ENCODE measurements at places on chromosomes 1 and 21. TPM values are rescaled to one million over a fixed set of nuclear protein-coding genes. Genes with fewer than 3 reads are reported as not detected.

- no peak for DNase-seq
Observed at GRCh38 chr1:28314547-28314941, 14.3 kb upstream of the MED18 start.

DNA sequence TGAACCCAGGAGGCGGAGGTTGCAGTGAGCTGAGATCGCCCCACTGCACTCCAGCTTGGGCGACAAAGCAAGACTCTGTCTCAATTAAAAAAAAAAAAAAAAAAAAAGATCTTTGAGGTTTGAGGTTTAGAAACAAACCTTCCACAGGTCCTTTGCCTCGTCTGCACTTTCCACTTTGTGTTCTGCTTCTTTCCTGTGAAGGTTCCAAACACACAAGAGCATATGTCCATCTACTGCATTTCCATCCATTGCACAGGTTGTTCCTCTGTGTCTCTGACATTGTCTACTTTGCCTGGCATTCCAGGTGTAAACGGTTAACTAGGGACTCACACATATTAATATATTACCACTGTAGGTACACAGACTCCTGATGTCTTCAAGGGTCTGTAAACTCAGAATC is 40.1 kb downstream of the DSTYK start:
- no peak for DNase-seq

- DNase-seq, result no peak
Observed at GRCh38 chr1:157774412-157774811, 2.5 kb downstream of the FCRL2 start.

DNA sequence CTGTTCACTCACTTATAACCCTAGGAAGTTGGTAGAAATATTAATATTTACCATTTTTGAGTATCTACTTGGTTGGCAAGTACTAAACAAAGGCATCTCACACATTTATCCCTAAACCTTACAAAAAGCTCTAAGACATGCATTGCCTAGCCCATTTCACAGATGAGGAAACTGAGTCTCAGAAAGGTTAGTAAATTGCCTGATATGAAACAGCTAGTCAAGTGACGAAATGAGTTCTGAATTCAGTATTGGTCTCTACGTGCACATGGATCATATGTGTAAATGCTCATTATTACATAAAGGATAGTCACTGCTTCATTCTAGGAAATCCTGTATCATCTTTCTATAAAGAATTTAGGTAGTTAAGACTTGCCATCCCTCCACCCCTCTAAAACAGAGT is 105.1 kb downstream of the BARHL2 start:
- no peak for DNase-seq

DNA sequence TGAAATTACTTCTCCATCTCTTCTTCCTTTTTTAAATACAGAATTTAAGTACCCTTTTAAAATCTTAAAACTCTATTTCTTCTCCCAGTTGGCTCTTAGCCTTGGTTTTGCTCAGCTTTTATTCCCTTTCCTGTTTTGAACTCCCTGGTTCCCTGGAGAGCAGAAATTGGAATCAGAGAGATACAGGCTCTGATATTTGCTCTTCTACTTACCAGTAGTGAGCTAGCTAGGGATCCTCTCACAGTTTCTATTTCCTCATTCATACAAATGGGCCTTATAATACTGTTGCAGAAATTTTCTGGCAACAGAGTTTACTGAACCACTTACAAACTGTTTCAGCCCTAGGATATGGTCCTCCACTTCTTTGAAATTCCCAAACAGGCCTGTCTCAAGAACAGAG is 606.3 kb downstream of the NUF2 start:
- DNase-seq, result no peak

DNA sequence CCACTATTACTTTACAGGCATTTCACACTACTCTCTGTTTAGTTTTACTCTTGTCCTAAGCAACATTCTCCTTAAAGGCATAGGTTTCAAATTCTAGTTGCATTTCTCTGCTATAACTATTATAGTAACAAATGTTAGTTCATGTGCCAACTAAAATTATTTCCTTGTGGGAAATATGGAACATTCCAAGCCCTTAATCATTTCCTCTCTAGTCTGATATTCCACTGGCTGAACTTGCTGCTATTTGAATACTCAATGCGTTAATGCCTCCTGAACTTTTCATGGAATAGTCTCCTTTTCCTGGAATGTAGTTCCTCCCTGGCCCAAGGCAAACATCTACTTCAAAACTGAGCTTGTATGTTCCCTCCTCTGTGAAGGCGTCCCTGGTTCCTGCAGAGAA is 19.3 kb upstream of the TBX19 start:
- DNase-seq, result no peak

DNA sequence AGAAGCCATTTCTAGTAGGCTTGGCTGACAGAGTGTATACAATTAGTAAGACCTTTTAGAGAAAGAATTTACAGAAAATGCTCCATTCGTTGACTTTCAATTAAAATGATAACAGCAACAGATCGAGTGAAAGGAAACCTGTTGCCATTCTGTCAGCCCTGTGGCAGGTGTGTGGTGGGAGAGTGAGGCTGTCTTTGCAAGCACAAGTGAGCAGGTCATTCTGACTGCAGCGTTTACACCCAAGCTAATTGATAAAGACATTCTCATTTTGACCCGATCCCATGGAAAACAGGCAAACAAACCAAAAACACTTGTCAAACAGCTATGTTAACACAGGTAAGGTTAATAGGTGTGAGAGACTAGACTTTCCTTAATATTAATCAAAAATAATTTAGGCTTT is 257.3 kb downstream of the PTBP2 start:
- DNase-seq, result no peak

DNA sequence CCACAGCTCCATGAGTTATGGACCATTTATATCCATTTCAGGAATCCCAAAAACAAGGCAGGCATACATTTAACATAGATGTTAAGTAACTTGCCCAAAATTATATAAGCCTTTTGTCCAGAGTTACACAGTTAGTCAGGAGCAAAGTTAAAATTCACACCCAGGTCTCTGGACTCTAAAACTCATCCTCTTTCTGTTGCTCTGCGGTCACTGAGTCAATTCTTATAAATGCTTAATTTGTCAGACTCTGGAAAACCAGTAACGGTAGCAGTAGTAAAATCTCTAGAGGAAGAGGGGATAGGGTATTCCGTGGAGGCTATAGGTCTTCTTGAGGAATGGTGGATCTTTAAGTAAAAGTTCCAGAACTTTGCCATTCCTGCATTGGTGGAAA is 223.6 kb upstream of the JUN start:
- no peak for DNase-seq

- no peak for DNase-seq
Observed at GRCh38 chr1:153770797-153771196, 4.4 kb upstream of the SLC27A3 start.

DNA sequence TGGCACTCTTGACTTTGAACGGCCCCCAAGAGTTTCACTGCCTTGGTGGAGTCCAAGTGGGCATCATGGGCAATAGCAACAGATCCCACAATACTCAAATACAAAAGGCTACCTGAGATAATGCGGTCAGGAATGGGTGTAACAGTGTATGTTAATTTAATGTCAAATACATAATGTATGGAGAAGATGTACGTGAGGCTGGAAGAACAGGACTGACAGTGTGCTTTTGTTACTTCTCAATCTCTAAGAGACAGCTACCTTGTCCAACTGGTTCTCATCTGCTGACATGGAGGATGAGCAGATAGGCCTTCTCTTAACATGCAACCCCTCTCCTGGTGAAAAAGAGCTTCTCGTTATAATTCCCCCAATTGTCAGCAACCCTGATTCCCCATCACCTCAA is 167.2 kb downstream of the APP start:
- DNase-seq, result no peak

GRCh38 chr21:41906770-41907169 is 27.6 kb upstream of the PRDM15 start:
- DNase-seq, result no peak

DNA sequence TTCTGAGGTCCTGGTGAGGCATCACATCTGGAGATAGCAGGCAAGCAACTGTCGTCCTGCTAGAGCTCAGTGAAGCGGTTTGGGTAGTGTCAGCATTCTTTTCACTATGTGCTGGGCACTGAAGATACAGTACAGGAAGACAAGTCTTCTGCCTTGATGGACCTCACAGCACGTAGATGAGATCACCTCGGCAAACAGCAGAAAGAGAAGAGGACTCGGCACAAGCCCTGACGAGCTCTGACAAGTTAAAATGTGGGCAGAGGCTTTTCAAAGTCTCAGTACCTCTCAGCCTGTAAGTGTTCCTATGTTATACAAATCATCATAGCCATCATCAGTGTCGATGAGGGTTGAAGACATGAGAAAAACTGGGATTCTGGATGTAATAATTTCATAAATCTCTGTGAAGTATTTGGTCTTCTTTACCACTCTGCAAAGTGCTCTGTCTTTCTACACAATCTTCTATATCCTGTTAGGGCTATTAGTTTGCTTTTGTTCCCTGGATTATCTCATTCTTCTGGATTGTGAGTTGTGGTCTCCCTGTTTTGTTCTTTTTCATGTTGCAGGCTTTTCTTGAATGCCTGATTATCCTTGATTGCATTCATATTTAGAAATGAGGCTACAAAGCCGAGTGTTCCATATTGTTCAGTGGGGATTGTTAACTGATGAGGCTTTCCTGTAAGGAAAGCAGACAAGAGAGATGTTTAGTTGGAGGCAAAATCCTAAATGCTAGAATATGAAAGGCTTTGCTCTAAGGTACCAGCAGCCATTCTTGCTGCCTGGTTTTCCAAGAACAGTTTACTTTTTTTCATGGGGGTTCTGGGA is 24.2 kb downstream of the MAEL start:
- DNase-seq, result no peak

- DNase-seq, result no peak
Observed at GRCh38 chr1:40607921-40608320, 57.6 kb downstream of the RIMS3 start.

- no peak for DNase-seq
Observed at GRCh38 chr1:197008861-197009260, 31.5 kb downstream of the CFHR5 start.

DNA sequence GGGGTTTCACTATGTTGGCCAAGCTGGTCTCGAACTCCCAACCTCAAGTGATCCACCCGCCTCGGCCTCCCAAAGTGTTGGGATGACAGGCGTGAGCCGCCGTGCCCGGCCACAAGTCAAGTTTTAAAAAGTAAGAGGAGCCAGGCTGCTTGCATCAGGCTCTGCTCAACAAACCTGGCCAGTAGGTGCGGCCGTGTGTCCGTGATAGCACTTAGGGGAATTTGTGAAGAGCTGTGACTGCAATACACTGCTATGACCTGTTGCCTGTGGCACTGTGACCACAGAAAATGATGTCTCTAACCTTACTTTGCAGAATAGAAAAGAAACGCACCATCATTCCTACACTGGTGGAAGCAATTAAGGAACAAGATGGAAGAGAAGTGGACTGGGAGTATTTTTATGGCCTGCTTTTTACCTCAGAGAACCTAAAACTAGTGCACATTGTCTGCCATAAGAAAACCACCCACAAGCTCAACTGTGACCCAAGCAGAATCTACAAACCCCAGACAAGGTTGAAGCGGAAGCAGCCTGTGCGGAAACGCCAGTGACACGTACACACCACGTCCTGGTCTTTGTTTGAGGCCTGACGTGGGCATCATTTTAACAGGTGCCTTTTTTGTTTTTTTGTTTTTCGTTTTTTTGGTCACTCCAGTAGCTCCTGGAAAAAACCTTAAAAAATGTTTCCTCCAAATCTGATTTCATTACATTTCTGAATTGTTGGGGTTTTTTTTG is 16.7 kb downstream of the C1orf174 start:
- no peak for DNase-seq

GRCh38 chr1:223738465-223739365 is 26.4 kb downstream of the CAPN2 start:
- DNase-seq, result no peak

DNA sequence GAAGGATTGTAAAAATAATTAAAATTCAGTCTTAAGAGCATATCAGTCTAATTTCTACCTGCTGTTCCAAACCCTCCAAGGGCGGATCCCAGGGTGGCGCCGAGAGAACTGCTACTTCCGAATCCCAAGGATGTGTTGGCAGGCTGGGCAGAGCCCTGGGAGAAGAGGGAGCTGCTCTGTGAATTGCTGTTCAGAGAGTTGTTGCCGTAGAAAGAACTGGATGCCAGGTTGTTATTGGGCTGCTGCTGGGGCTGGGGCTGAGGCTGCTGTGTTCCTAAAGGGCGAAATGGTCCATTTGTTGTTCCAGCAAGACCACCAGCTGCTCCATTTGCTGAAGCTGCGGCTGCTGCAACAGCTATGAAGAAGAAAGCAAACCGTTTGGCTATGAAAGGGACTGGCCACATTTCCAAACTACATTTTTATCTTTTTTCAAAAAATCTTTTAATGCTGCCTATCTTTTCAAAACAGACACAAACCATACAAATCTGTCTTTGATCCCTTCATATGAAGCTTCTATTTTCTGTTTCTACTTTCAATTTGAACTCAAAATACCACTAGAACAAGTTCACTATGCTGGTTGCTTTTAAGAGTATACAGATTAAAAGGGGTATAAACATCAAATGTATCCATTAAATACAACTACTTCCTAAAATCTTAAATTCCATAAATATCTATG is 57.5 kb upstream of the SDC3 start:
- no peak for DNase-seq

DNA sequence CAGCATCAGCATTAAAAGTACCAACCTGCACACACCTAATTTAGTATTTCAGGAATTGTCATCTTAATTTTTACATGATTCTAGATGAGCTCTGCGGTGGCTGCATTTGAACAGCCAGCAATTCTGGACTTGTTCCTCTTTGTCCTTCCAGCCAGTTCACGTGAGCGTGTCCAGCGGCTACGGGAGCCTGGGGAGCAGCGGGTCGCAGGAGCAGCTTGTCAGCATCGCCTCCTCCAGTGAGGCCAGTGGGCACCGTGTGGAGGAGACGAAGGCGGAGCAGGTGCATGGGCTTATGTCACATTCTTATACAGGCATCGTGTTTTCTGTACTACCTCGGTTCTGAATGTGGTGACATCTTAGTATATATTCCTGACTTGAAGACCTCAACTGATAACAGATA is 25.7 kb downstream of the PER3 start:
- no peak for DNase-seq

The FCRL5 gene
- total RNA-seq, result 0.49 TPM

The BTBD19 gene
- total RNA-seq, result 7.9 TPM

The AUNIP gene
- 1.5 TPM for total RNA-seq

The TNFRSF9 gene
- not detected for total RNA-seq

The TAS1R1 gene
- not detected for total RNA-seq

The SNAPIN gene
- 43.2 TPM for total RNA-seq

The SLAMF9 gene
- total RNA-seq, result not detected

The BNIPL gene
- 105 TPM for total RNA-seq

The RIIAD1 gene
- total RNA-seq, result not detected

The MAP10 gene
- 2.2 TPM for total RNA-seq

The COL6A1 gene
- total RNA-seq, result 520 TPM

The OPRD1 gene
- total RNA-seq, result 2.2 TPM

The IL19 gene
- total RNA-seq, result not detected

The ATP5PB gene
- 142 TPM for total RNA-seq

The ZNF593OS gene
- total RNA-seq, result not detected
